ENCODE measurements at places on chromosomes 6 and 20.

DNA sequence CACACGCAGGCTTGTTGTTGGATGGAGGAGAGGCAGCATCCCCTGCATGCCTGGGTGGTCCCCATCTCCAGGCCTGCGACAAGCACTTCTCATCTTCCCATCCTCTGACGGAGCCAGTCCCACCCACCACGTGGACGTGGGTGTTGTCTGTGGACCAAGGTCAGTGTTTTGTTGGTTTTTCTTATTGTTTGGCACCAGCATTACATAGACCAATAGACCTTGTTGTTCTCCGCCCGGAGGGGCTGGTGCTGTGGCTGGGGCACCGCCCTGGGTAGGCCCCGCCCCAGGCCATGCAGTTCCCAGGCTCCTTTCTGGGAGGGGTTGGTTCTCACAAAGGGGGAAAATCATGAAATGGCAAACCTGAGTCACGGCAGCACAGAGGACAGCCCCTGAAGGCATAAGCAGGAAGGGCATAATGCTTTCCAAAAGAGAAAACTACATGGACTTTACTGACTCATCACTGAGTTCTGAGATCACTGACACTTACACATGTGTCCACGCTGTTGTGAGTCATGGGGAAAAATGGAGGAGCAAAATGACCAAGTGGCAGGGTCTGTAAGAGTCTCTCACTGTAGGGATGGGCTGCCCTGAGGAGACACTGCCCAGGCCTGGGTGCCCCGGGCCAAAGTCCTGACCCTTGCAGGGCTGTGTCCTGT is 90.8 kb downstream of the THBS2 start:
- H3K36me3 ChIP-seq = no peaks in the 10 kb centered on the region
- H3K27ac ChIP-seq = no peak overlapping the region
- H3K4me3 ChIP-seq = no peak overlapping the region
- H3K4me1 ChIP-seq = no peaks in the 10 kb centered on the region
- DNase-seq = no peak

DNA sequence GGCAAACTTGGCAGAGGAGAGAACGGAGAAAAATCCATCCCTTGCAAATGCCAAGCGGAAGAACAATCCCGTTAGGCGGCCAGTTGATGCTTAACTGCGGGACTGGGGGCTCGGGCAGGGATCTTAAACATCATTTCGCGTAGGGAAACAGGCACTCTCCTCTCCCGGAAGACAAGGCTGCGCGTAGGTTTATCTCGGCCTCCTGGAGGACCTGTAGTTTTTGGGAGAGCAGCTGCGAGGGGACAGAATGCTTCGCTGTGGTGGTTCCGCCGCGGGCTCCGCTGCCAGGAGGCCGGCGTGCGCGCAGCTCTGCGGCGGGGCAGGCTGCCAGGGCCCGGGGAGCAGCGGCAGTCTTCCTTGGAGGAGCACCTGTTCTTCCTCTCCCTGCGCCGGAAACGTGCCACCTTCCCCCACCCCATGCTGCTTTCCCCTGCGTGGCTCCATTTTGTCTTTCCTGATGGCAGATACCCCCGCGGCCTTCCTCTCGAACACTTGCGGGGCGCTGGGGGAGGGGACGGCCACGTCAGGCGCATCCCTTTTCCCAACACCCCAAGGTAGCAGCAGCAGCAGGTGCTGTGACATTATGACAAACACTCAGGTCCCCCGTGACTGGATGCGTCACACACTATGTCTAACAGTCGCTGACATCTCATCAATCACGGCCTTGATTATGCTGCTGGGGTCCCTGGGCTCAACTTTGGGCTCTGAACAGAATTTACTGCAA is 230.7 kb upstream of the BTBD3 start:
- H3K27me3 ChIP-seq = no peaks in the 10 kb centered on the region
- H3K4me3 ChIP-seq = no peak overlapping the region
- DNase-seq = no peak

- DNase-seq = no peak
- no peak overlapping the region for H3K27ac ChIP-seq
- H3K27me3 ChIP-seq = no peaks in the 10 kb centered on the region
- no peaks in the 10 kb centered on the region for H3K36me3 ChIP-seq
- H3K4me1 ChIP-seq = no peaks in the 10 kb centered on the region
These were observed 19.7 kb downstream of the PROCR start for GRCh38 chr20:35191419-35192117.

DNA sequence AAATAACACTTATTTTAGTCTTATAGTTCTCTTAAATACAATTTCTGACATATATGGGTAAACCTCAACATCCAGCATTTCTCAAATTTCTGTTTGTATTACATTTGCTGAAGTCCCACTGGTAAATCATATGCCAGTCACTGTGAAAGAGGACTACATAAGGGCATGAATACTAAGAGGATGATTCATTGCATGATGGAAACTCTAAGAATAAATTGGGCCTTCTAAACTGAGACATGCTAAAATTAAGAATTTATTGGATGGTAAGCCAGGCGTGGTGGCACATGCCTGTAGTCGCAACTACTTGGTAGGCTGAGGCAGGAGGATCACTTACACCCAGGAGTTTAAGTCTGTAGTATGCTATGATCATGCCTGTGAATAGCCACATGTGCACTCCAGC is 12.1 kb downstream of the DEFB123 start:
- H3K4me1 ChIP-seq = no peaks in the 10 kb centered on the region
- H3K27ac ChIP-seq = no peak overlapping the region
- H3K4me3 ChIP-seq = no peak overlapping the region
- H3K27me3 ChIP-seq = no peaks in the 10 kb centered on the region
- no peak for DNase-seq

DNA sequence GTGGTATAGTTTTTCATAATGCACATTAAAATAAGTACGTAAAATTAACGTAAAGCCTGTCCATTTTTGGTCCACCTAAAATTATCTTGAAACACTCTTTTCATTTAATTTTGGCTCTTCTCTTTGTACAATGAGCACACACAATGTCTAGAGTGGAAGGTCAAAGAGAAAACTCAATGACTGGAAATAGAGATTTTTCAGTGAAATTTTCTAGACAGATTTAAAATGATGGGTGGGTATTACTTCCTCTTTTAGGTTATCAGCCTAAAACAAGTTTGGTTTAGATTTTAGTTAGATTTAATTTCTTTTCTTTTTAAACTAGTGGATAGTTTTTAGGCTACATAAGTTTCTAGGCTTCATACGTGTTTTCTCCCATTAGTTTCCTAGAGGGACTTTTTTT is 24.9 kb downstream of the DSE start:
- peaks cover 9% of the 10 kb centered on the region for H3K4me1 ChIP-seq
- no peaks in the 10 kb centered on the region for H3K27me3 ChIP-seq
- H3K36me3 ChIP-seq = no peaks in the 10 kb centered on the region
- no peak overlapping the region for H3K27ac ChIP-seq
- no peak for DNase-seq

GRCh38 chr20:35274172-35275092 is 3.5 kb downstream of the MMP24OS start:
- peaks cover 15% of the 10 kb centered on the region for H3K36me3 ChIP-seq
- H3K27ac ChIP-seq = no peak overlapping the region
- DNase-seq = no peak
- H3K4me3 ChIP-seq = no peak overlapping the region
- H3K4me1 ChIP-seq = peaks cover 17% of the 10 kb centered on the region

DNA sequence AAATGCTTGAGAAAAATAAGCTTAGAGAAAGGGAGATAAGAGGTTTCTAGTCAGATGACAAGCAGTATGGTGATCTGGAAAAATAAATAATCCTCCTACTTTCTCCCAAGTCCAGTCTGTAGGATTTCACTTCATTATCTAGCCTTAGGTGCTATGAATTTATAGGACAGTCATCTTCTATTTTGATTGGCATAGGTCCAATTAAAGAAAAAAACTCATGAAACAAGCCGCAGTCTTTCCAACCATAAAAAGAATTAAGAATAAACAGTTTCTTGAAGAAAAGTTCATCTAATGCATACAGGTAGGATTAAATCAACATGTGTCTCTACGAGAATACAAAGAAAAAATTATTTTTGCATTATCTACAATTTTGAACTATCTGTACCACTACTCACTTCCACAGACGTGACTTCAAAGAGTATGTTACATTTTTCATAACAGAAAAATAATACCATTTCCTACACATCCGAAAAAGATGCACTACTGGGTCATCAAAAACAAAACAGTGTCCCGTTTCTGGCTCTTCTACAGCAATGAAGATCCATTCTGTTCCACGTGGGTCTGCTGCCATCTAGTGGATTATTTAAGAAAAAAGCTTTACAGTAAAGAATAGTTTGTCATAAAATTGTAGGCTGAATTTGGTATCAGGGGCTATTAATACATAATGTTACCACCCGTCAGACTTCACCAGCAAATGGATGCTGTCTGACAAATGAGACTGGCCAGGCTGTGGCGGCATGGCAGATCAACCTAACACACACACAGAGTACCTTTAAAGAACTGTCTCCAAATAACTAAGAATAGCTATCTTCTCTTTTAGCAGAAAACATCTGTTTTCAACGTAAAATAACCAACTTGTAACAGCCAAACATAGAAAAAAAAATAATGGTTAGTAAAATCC is 28.9 kb downstream of the STX7 start:
- H3K4me1 ChIP-seq = no peaks in the 10 kb centered on the region
- H3K36me3 ChIP-seq = no peaks in the 10 kb centered on the region
- DNase-seq = peak; percentile 51

- H3K27me3 ChIP-seq = no peaks in the 10 kb centered on the region
- H3K27ac ChIP-seq = no peak overlapping the region
- H3K4me3 ChIP-seq = no peak overlapping the region
- H3K4me1 ChIP-seq = no peaks in the 10 kb centered on the region
- DNase-seq = no peak
These were observed 114.7 kb upstream of the PHACTR1 start for GRCh38 chr6:12601881-12602280.

- peak overlapping the region; percentile 89 for H3K27ac ChIP-seq
- H3K27me3 ChIP-seq = no peaks in the 10 kb centered on the region
- H3K4me1 ChIP-seq = peaks cover 43% of the 10 kb centered on the region
- no peak overlapping the region for H3K4me3 ChIP-seq
- peak; percentile 92 for DNase-seq
These were observed 1.6 kb downstream of the SLC17A9 start for GRCh38 chr20:62953839-62954703.

- H3K27ac ChIP-seq = no peak overlapping the region
- H3K4me3 ChIP-seq = no peak overlapping the region
- H3K27me3 ChIP-seq = no peaks in the 10 kb centered on the region
- H3K4me1 ChIP-seq = no peaks in the 10 kb centered on the region
- DNase-seq = no peak
These were observed 192.9 kb downstream of the PLCB4 start for GRCh38 chr20:9261781-9262180.

DNA sequence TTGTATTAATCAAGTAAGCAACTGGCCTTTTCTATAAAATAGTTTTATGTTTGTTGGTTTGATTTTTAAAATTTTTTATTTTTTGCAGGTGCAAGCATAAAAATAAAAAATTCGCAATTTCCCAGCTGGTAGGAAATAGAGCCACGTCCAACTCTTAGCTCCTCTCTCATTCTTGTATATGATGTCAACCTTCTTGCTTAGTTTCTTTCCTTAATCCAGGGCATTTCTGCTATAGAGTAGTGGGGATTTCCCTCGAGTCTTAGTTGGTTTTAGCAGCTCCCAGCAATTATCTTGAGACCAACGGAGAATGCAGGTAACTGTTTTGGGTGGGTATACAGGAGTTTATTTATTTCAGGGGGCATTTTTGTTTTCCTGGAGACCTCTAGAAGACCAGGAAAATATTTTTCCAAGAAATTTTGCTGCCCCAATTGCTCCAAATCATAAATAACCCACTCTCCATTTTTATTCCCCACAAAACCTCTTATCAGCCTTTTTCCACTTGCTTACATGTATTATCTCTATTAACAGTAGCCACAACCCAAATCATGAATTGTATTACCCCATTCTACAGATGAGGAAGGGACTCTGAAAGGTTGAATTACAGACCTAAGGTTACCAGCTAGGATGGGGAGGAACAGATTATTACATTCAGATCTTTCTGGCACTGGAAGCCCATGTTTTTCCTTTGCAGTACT is 18.4 kb downstream of the PHACTR2 start:
- no peaks in the 10 kb centered on the region for H3K27me3 ChIP-seq
- no peak overlapping the region for H3K4me3 ChIP-seq
- DNase-seq = no peak
- H3K36me3 ChIP-seq = no peaks in the 10 kb centered on the region

DNA sequence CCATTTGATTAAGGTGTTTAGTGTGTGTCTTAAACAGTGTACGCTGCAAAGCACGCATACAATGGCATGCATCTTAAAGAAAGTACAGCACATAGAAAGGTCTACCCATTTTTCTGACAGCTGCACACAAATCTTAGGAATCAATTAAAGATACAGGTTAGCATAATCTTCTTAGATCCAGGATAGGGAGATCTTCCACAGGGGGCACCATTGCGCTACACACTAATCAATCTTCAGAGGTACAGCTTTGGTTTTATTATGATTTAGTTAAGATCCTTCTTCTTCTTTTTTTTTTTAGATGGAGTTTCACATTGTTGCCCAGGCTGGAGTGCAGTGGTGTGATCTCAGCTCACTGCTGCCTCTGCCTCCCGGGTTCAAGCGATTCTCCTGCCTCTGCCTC is 63.7 kb upstream of the BEND3 start:
- no peaks in the 10 kb centered on the region for H3K4me1 ChIP-seq
- DNase-seq = peak; percentile 26
- no peak overlapping the region for H3K27ac ChIP-seq
- H3K36me3 ChIP-seq = no peaks in the 10 kb centered on the region

DNA sequence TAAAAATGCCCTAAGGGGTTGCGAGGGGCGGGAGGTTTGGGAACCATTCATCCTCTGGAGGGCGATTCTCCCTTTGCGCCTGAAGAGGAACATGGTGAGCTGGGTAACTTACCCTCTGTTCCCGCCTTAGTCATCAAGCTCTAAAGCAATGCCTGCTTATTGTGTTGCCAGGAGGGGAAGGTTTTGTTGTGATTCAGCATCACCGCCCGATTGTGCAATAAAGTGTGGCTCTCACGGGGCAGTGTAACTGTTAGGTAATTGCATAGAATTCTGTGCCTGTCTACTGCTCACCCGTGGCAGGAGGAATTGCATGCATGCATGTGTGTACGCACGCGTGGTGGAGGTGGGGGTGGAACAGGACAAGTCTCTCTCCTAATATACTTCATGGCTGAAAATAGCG is 95.5 kb upstream of the AGPAT4 start:
- no peak for DNase-seq
- H3K27ac ChIP-seq = no peak overlapping the region
- H3K36me3 ChIP-seq = no peaks in the 10 kb centered on the region
- no peaks in the 10 kb centered on the region for H3K4me1 ChIP-seq

- H3K4me3 ChIP-seq = no peak overlapping the region
- no peak for DNase-seq
- no peaks in the 10 kb centered on the region for H3K36me3 ChIP-seq
These were observed 2.5 kb upstream of the KATNA1 start for GRCh38 chr6:149651056-149651455.

GRCh38 chr20:50107796-50108331 is 5.1 kb downstream of the UBE2V1 start:
- H3K36me3 ChIP-seq = peaks cover 19% of the 10 kb centered on the region
- no peak overlapping the region for H3K4me3 ChIP-seq
- no peak for DNase-seq
- H3K4me1 ChIP-seq = peaks cover 34% of the 10 kb centered on the region

- no peak overlapping the region for H3K4me3 ChIP-seq
- no peaks in the 10 kb centered on the region for H3K4me1 ChIP-seq
- no peak overlapping the region for H3K27ac ChIP-seq
- DNase-seq = no peak
These were observed 12.9 kb upstream of the MICB start for GRCh38 chr6:31485055-31485454.

GRCh38 chr6:104789770-104790190 is 69.9 kb downstream of the HACE1 start:
- H3K36me3 ChIP-seq = peaks cover 61% of the 10 kb centered on the region
- no peak for DNase-seq
- H3K4me3 ChIP-seq = no peak overlapping the region
- H3K27ac ChIP-seq = peak overlapping the region; percentile 71

Measured in DND-41 (cell line).